ENCODE measurements at places on chromosomes 5 and 9.
A peak's percentile ranks its signal among the peaks of the same experiment; 100 is the strongest.

- DNase-seq, result no peak
Measured at GRCh38 chr5:40828690-40829661, 6.0 kb downstream of the RPL37 start.

- DNase-seq, result peak; percentile 44
Measured at GRCh38 chr9:86494644-86495111, 140.5 kb upstream of the TUT7 start.

DNA sequence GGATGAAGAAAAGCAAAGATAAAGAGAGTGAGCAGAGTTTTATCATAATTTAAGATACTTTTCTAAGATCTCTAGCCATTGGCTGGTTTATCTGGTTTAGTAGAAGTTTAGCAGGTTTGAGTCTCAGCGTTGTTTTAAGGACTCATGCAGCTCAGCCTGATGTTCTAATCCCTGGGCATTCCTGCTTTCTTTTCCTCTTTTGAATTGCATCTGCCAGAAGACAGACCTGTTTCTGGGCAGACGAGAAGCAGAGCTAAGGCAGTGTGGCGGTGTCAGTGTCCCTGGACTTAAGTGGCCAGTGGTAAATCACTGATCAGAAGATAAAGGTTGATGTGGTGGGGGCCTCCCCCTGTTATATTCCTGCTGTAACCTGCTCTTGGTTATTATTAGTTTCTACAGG lies 138.6 kb downstream of the ADCY2 start:
- DNase-seq, result no peak

DNA sequence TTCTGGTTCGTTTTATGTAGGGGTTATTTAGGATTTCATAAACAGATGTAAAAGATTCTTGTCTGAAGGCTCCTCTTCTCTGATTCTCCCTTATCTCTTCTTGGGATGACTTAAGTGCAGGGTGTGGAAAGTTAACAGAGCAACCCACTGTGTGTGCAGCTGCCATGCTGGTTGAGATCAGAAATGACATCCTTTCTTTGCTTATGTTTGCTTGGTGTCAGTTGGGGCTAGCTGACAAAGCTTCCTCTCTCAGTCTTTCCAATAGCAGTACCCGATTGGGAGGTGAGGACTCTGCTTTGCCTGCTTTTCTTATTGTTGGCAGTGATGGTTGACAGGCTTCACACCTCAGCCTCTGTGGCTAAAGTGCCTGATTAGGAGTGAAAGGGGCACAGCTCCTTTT lies 26.5 kb downstream of the OGN start:
- DNase-seq, result no peak

DNA sequence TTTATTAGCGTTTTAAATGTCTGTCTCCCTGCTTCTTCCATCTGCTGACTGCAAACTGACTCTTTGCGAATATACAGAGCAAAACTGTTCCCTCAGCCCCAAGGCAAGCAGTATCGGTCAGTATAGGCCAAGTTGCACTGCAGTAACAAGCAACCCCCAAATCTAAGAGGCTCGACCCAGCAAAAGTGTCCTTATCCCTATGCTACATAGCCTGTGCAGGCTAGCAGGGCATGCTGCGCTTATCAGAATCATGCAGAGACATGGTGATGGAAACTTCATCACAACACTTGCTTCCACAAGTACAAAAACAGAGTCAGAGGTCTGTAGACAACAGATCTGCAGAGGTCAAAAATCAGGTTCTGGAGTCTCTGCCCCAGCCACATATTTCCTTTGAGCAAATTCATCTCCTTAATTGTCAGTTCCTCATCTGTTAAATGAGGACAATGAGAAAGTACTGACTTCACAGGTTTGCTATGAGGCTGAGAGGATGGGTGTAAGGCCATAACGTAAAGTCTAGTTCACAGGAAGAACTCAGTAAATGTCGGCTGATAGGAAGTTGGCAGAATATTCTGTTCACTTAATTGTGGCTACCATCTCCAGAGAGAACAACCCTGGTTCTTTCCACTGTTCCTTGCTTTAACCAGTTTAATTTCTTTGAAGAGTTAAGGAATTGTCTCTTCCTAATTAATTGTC lies 9.6 kb upstream of the IL17B start:
- DNase-seq, result no peak

GRCh38 chr5:105828821-105829220 lies 1841.9 kb downstream of the EFNA5 start:
- DNase-seq, result no peak

GRCh38 chr5:149423049-149423793 lies 44.1 kb upstream of the IL17B start:
- DNase-seq, result no peak

- DNase-seq, result no peak
Measured at GRCh38 chr9:124105266-124105665, 93.7 kb downstream of the LHX2 start.

- DNase-seq, result no peak
Measured at GRCh38 chr5:117261948-117262571, 687.4 kb upstream of the SEMA6A start.

GRCh38 chr5:104952876-104953275 lies 1390.3 kb upstream of the NUDT12 start:
- no peak for DNase-seq

DNA sequence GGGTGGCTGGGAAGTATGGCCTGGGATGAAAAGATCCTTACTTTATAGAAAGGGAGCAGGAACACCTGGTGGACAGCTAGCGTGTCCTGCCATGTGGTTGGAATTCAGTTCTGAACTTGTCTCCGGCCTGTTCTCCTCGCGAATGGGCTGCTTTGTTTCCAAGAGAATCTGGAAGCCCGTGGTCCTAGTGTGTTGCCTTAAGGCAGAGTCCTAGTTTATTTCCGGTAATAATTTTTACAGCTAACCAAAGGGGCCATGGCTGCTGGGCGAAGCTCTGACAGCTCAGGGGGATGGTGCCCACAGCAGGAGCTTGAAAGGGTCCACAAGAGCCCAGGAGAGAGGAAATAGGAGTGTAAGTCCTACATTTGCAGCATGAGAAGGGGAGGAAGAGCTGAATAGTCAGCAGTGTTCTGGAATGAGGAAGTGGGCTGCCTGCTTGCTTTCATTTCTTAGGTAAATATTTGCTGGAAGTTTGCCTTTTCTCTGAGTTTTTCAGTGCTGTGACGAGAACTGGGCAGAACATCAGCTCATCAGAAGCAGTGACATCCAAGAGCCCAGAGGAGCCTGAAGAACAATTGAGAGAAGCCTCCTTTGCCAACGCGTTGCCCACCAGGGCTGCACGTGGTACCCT lies 13.1 kb upstream of the IGFBPL1 start:
- no peak for DNase-seq

GRCh38 chr9:13113751-13114150 lies 165.7 kb downstream of the MPDZ start:
- DNase-seq, result no peak

GRCh38 chr9:86978922-86979474 lies 31.7 kb upstream of the GAS1 start:
- no peak for DNase-seq

GRCh38 chr5:147179562-147180147 lies 55.2 kb upstream of the STK32A start:
- DNase-seq, result no peak

DNA sequence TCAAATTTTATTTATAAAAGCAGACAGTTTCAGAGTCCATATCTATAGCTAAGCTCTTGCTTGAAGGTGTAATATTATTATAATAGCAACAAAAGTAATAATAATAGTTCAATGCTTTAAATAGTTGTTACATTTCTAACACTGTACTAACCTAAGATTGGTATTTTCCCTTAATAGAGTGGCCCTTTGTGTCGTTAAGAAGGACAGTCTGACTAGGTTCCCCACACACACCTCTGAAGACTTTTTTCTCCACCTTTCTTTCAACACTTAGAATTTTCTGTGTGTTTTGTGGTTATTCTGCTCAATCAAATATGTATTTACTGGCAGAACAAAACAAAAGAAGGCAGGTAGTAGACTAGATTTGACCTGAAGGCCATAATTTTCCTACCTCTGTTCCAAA lies 223.2 kb upstream of the ACO1 start:
- DNase-seq, result no peak

- DNase-seq, result peak; percentile 51
Measured at GRCh38 chr9:92181296-92181695, 66.1 kb upstream of the SPTLC1 start.

DNA sequence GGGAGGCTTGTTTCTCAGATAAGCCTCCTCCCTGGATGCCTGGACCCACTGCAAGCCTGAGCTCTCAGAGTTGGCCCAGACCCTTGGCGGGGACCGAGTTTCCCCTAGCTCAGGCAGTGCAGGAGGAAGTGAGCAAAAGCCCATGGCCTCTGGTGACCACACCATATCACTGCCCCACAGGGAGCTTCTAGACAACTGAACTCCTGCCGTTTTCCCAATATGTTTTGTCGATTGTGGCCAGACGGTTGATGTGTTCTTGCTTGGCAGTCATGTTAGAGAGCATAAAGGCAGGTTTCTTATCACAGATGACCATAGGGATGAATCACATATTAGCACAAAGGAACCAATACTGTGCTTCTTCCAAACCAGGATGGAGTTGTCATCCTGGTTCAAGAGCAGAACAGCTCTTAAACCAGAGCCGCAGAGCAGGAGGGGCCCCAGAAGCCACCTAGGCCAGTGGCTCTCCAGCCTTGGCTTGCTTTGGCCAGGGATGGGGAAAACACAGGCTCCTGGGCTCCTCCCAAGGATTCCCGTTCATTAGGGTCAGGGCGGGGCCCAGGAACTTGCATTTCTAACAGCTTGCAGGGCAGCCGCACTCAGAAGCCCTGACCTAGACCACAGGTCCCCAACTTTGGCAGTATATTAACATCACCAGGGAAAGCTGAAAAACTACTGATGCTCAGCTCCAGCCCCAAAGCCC lies 113.1 kb upstream of the TBC1D2 start:
- DNase-seq, result no peak

GRCh38 chr9:125532812-125533594 lies 174.0 kb downstream of the MAPKAP1 start:
- DNase-seq, result no peak

DNA sequence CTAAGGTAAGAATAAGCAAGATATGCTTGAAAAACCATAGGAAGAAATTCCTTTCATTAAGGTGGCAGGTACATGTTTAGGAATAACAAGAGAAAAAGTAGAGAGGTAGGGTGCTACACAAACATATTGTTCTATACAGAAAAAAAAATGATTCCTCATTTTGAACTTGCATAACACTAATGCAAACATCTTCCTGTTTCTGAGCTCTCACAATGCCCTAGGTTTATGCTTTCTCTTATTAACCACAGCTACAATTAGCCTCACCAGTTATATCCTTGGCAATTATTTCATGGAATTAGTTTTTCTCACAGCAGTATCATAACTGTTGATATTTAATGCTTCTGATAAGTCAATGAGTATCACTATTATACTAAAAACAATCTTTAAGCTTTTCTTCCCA lies 20.7 kb downstream of the CEMIP2 start:
- DNase-seq, result peak; percentile 66

GRCh38 chr9:21454149-21454548 lies 13.9 kb downstream of the IFNA1 start:
- DNase-seq, result no peak

DNA sequence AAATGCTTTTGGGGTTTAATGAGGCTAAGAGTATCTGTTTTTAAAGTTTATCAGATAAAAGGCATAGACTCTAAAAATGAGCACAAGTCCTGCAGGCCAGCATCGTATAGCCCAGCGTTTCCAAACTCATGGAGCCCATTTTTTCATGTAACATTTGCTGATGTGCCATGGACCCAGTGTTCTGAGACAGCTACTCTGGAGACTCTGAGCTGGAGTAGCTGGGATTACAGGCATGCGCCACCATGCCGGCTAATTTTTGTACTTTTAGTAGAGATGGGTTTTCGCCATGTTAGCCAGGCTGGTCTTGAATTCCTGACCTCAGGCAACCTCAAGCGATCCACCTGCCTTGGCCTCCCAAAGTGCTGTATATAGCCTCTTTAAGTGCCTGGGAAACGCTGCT lies 15.8 kb downstream of the GLRX start:
- DNase-seq, result no peak

- peak; percentile 68 for DNase-seq
Measured at GRCh38 chr5:115419846-115420585, 123.6 kb upstream of the CCDC112 start.

DNA sequence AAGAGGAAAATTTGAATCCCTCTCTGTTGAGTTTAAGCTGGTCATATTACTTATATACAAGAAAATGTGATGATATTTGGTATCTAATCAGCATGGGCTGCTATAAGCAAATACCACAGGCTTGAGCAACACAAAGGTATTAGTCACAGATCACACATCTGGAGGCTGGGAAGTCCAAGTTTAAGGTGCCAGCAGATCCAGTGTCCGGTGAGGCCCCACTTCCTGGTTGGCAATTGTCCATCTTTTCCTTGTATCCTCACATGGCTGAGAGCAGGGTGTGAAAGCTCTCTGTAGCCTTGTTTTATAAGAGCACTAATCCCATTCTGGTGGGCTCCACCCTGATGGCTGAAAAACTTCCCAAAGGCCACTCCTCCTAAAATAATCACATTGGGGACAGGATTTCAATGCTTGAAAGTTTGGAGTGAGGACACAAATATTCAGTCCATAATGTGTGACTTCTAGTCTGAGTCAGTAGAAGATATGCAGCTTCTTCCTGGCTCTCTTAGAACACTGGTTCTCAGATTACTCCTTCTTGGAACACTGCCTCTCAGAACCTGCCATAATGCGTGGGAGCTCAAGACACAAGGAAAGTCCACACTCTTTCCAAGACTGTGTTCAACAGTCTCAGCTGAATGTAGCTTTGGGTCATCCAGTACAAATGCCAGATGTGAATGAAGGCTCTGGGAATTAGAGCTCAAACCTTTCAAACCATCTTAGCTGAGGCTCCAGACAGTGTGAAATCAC lies 124.1 kb downstream of the PRDM9 start:
- DNase-seq, result no peak
